A549 treated with RU486 at 1 μM for 4 hours (cell line): ENCODE measurements at places on chromosomes 7 and 10. TPM values are rescaled to one million over a fixed set of nuclear protein-coding genes. Genes with fewer than 3 reads are reported as not detected.

The PTPRZ1 gene
- not detected in 5 replicates for total RNA-seq

The C7orf57 gene
- 0.17 to 0.32 TPM (median 0.21 TPM) in 4 of 5 replicates, not detected in the other for total RNA-seq

The ST8SIA6 gene
- total RNA-seq: 0.08 to 0.14 TPM (median 0.10 TPM) in 3 of 5 replicates, not detected in the others

The MYL7 gene
- total RNA-seq: 1.2 TPM in 1 of 5 replicates, not detected in the others
